Panc1 (cell line): ENCODE measurements at places on chromosomes 1 and 21. TPM values are rescaled to one million over a fixed set of nuclear protein-coding genes. Genes with fewer than 3 reads are reported as not detected.

The FCMR gene
- 0.41 TPM for total RNA-seq

GRCh38 chr21:24395320-24395923 lies 1211.9 kb downstream of the MRPL39 start:
- no peak overlapping the region for H3K27ac ChIP-seq
- H3K27me3 ChIP-seq, result no peaks in the 10 kb centered on the region
- H3K36me3 ChIP-seq, result no peaks in the 10 kb centered on the region
- no peaks in the 10 kb centered on the region for H3K4me1 ChIP-seq

DNA sequence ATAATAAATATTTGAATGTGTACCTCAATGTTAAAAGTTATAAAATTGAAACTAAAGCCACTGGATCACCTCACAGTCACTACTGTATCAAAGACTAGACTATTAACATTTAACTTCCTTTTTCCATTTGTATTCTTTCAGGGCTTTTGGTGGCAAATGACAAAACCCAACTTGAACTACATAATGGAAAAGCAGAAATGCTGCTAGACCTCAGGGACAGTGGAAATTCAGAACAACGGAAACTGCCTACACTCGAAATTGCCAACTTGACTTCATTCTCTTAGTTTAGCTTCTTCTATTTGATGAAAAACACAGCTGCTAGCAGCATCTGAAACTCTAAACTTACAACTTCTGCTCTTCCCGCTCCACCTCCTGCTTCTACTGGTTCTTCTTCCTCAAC lies 34.9 kb upstream of the NTNG1 start:
- no peaks in the 10 kb centered on the region for H3K4me1 ChIP-seq
- no peak for DNase-seq
- no peaks in the 10 kb centered on the region for H3K36me3 ChIP-seq
- no peak overlapping the region for H3K4me3 ChIP-seq

DNA sequence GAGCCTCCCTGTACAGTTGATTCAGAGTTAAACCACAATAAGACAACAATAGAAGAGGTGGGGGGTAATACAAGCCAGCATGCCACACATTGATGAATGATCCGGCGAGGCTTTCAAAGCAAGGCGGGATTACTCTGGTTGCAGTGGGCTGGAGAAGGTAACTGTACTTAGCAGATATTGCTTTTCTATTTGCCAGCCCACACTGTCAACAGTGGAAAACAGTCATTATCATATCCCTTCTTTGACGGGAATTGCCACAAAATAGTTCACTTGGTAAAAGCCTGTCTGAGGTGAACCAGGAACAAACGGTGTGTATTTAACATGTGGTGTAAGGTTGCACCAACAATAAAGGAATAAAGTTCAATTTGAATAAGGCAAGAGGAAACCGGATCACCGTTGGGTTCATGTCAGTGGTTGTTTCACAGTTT lies 5.8 kb upstream of the KCNJ15 start:
- H3K27ac ChIP-seq, result no peak overlapping the region
- no peaks in the 10 kb centered on the region for H3K4me1 ChIP-seq
- H3K4me3 ChIP-seq, result no peak overlapping the region
- no peaks in the 10 kb centered on the region for H3K36me3 ChIP-seq
- DNase-seq, result no peak

DNA sequence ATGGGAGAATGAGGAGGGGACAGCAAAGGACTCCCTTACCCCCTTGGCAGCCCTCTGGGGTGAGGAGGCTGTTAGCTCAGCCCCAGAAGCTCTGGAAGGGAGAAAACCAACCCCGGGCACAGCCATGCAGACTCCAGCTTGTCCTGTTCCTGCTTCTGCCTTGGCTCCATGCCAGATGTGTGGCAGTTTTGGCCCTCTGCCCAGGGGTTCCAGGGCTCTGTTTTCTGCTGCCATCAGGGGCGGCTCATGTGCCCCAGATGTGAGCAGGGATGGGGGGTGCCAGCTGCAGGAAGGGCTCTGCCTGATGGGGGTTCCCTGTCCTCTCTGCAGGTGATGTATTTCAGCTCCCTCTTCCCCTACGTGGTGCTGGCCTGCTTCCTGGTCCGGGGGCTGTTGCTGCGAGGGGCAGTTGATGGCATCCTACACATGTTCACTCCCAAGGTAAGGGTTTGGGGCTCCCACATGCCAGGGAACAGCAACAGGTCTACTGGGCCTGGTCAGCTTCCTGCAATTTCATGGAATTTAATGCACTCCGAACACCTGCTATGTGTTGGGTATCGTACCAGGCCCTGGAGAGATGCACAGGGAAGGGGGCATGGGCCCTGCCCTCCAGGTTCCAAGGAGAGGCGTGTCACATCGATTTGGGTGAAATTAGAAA lies 26.1 kb downstream of the SLC6A17 start:
- no peaks in the 10 kb centered on the region for H3K27me3 ChIP-seq
- no peak overlapping the region for H3K27ac ChIP-seq
- H3K36me3 ChIP-seq, result no peaks in the 10 kb centered on the region
- DNase-seq, result no peak
- H3K4me1 ChIP-seq, result no peaks in the 10 kb centered on the region

DNA sequence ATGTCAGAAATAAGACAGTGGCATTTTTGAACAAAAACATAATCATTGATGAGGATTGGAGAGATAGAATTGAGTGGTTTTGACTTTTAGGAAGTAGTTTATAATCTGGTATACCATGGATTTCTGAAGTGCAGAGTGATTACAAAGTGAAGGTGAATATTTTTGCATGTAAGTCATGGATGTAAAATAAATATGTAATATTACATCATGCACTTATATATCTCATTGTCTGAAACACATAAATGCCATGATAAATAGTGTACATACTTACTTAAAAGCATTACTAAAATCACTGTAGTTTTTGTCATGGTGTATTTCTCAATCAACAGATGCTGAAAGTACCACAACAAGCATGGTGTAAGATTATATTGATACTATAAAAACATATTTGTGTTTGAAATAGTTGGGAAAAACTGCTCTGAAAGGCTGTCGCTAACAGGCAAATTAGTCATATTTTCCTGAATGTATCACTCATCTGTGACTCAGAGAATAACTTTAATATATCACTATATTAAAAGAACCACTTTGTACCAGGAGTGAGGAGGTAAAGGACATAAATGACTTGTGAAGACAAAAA lies 24.8 kb upstream of the RGS18 start:
- DNase-seq, result no peak
- H3K27me3 ChIP-seq, result no peaks in the 10 kb centered on the region
- H3K36me3 ChIP-seq, result no peaks in the 10 kb centered on the region
- no peak overlapping the region for H3K4me3 ChIP-seq
- H3K4me1 ChIP-seq, result no peaks in the 10 kb centered on the region
- H3K27ac ChIP-seq, result no peak overlapping the region

The GJC2 gene
- total RNA-seq, result 2.4 TPM

The SLC5A9 gene
- total RNA-seq, result not detected

- no peak for DNase-seq
- H3K27me3 ChIP-seq, result no peaks in the 10 kb centered on the region; the same call in 1 of the 2 replicates
- no peak overlapping the region for H3K4me3 ChIP-seq
- no peaks in the 10 kb centered on the region for H3K4me1 ChIP-seq
Measured at GRCh38 chr1:83807821-83808220, 191.1 kb downstream of the TTLL7 start.

DNA sequence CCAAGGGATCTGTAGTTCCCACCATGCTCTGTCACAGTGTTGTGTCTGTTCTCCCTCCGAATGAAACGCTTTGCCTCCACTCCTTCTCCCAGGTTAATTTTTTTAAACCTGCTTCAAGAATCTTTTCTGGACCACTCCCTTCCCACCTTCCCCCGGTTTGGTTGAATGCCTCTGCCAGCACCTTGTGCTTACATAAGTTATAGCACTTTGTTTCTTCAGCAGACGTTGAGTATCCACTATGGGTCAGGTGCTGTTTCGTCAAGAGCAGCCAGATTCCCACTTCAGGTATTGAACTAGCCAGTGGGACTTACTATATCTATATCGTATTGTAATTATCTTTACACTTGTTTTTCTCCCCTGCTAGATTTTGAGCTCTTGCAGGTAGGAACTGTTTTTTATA lies 27.6 kb downstream of the TTF2 start:
- no peak for DNase-seq
- no peaks in the 10 kb centered on the region for H3K27me3 ChIP-seq
- no peak overlapping the region for H3K4me3 ChIP-seq
- no peak overlapping the region for H3K27ac ChIP-seq
- peaks cover 5% of the 10 kb centered on the region; the same call in 1 of the 2 replicates for H3K36me3 ChIP-seq

The OR2L13 gene
- total RNA-seq, result not detected

DNA sequence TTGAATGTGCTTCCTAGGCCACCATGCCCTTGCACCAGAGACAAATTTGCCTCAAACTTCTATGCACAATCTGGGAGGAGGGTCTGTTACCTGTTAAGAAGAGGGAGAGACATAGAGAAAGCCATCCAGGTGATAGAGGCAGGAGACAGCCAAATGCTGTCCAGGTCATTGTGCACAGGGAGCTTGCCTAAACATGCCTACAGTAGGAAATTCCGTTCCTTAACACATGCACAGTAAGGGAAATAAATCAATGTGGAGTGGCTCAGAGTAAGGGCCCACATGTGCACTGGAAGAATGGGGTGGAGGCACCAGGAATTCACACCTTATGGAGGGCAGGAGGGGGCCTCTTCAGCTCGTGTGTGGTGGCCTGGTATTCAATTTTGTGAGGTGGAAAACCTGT lies 19.5 kb upstream of the CREG1 start:
- H3K4me3 ChIP-seq, result no peak overlapping the region
- H3K36me3 ChIP-seq, result no peaks in the 10 kb centered on the region
- H3K27ac ChIP-seq, result no peak overlapping the region
- DNase-seq, result no peak
- H3K4me1 ChIP-seq, result no peaks in the 10 kb centered on the region

DNA sequence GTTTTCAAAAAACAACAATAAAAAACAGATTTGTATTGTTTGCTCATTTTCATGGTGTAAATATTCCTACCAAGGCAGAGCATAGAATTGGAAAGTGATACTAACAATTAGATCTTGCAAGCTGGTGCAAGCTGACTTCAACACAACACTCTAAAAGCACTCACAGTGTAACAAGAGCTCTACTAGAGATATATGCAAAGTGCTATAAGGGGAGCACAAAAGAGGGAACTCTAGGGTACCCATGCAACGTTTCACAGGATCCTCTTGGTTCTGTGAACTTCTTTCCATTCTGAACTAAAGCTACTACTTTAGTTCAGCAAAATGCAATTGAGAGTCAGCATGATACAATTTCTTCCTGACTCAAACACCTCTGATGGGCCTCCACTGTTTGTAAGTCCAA lies 78.3 kb downstream of the ATP1B1 start:
- no peaks in the 10 kb centered on the region for H3K27me3 ChIP-seq
- H3K4me3 ChIP-seq, result no peak overlapping the region
- no peak overlapping the region for H3K27ac ChIP-seq
- H3K4me1 ChIP-seq, result no peaks in the 10 kb centered on the region

The NHLH1 gene
- total RNA-seq, result 0.18 TPM

GRCh38 chr1:51750218-51750617 lies 128.3 kb downstream of the NRDC start:
- no peaks in the 10 kb centered on the region; the same call in 1 of the 2 replicates for H3K36me3 ChIP-seq
- H3K4me1 ChIP-seq, result no peaks in the 10 kb centered on the region
- H3K27me3 ChIP-seq, result no peaks in the 10 kb centered on the region
- no peak for DNase-seq
- no peak overlapping the region for H3K27ac ChIP-seq

DNA sequence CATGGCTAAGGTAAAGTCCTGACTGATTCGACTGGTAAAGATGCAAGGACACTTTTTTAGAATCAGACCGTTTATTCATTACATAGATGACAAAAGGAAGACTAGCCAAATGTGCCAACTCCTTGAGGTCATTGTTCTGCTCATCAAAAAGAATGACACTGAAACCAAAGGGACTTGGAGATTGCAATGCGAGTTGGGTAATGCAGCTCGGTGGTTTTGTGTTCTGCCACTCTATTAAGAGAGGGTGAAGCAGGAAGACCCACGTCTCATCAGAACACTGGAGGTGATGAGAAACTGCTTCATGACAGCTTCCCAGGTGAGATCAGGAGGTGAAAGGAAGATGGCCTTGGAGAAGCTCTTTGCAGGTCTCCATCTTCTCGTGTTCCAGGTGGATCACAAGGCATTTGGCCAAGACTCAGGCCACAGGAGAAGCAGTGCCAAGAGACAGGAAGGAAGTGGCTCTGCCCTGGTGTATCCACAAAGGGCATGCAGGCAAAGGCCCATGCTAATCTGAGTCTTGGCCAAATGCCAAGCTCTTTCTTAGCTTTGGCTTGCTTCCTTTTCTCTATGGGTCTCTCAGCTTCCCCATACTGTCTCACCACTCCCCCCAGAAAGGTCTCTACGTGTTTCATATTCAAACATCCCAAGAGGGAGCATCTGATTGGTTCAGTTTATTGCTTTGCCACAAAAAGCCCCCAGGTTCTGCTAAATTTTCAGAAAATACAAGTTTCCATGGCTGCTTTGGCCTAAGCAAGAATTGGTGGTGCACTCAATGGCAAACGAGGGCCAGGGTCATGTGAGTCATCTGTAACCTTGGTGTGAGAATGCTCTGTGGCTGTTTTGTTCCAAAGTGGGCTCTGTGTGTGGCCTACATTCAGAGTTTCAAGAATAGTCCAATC lies 5.7 kb upstream of the CCT8 start:
- H3K27me3 ChIP-seq, result no peaks in the 10 kb centered on the region
- no peaks in the 10 kb centered on the region for H3K36me3 ChIP-seq

DNA sequence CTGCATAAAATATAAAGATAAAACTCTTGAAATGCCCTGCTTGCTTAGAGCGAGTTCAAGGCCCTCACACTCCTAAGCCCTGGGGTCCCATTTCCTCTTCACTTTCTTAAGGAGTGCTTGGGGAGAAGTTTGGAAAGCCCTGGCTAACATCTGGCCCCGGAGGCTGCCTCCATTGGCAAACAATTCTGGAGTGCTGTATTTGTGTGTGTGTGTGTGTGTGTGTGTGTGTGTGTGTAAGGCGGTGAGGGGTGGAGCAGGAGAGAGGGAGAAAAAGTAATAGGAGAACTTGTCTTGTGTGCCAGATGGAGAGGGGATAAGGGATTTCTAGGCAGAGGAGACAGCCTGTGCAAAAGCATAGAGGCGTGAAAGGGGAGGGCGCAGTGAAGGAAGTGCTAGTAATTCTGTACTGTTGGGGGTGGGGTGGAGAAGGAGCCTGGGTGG lies 578 bp upstream of the TRIM62 start:
- 0 out of 2 replicates have a peak overlapping the region, but pooled peaks have one; percentile 39 for H3K27ac ChIP-seq
- H3K4me3 ChIP-seq, result peak overlapping the region; percentile 70
- no peaks in the 10 kb centered on the region for H3K36me3 ChIP-seq
- no peak for DNase-seq
- H3K27me3 ChIP-seq, result peaks cover 4% of the 10 kb centered on the region; the same call in 1 of the 2 replicates

GRCh38 chr1:5349526-5349925 lies 642.7 kb downstream of the NPHP4 start:
- H3K4me3 ChIP-seq, result no peak overlapping the region
- peaks cover 5% of the 10 kb centered on the region; the same call in 1 of the 2 replicates for H3K27me3 ChIP-seq
- no peaks in the 10 kb centered on the region for H3K36me3 ChIP-seq
- no peak overlapping the region for H3K27ac ChIP-seq
- H3K4me1 ChIP-seq, result no peaks in the 10 kb centered on the region
- DNase-seq, result no peak

The CHD5 gene
- 62.9 TPM for total RNA-seq

- H3K27me3 ChIP-seq, result no peaks in the 10 kb centered on the region
- no peak overlapping the region for H3K27ac ChIP-seq
- H3K4me3 ChIP-seq, result no peak overlapping the region
- DNase-seq, result no peak
- no peaks in the 10 kb centered on the region for H3K36me3 ChIP-seq
Measured at GRCh38 chr1:190154744-190155143, 322.9 kb downstream of the BRINP3 start.
